ENCODE measurements at places on chromosomes 1 and 21. TPM values are rescaled to one million over a fixed set of nuclear protein-coding genes. Genes with fewer than 3 reads are reported as not detected.

GRCh38 chr1:67687198-67687545, 2.2 kb downstream of the GADD45A start:
- peak; percentile 12 for DNase-seq

Gene KIF21B
- 3.4 TPM for total RNA-seq

- DNase-seq, result peak; percentile 63
These were observed 48.4 kb upstream of the CD34 start for GRCh38 chr1:207959141-207959825.

GRCh38 chr1:111727056-111727455, 12.1 kb downstream of the INKA2 start:
- no peak for DNase-seq

Gene ERMAP
- total RNA-seq, result 27.4 TPM

DNA sequence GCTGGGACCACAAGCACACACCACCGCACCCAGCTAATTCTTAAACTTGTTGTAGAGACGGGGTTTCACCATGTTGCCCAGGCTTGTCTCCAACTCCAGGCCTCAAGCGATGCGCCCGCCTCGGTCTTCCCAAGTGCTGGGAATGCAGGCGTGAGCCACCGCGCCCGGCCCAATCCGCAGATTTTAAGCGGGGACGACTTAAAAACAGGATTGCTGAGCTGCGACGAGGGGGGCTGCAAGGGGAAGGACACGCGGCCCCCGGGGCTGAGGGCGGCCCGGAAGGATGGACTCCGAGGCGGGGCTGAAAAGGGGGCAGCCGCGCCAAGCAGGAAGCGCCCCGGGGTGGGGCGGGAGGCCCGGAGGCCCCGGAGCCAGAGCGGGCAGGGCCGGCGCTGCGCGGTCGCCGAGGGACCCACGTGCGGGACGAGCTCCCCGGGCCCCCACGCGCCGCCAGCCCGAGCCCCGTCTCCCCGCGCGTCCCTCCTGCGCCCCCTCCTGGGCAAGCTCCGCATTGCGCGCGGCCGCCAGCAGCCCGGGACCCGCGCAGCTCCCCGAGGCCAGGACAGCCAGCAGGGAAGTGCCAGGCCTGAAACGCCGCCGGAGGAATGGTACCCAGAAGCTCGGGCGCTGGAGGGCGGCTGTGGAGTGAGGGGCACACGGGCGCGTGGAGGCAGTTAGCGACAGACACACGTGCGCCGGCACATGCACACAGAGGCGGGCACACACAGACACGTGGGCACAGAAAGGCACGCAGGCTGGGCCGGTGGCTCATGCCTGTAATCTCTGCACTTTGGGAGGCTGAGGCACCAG, 5.5 kb upstream of the PRKCZ start:
- peak; percentile 66 for DNase-seq

DNA sequence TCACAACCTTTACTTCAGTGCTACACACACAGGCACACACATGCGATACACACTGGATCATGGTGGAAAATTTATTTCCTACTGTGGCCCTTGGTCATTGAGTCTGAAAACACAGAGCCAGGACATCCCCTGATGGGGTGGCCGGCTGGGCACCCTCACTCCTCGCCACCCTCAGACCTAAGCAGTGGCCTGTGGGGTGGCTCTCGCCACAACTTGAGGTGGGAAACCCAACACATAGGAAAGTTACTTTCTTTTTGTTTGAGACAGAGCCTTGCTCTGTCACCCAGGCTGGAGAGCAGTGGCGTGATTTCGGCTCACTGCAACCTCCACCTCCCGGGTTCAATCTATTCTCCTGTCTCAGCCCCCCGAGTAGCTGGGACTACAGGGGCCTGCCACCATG, 19.4 kb downstream of the CRYAA start:
- DNase-seq, result no peak

GRCh38 chr21:31647650-31648049, 11.8 kb upstream of the SOD1 start:
- DNase-seq, result no peak

Gene LRRIQ3
- 25.8 TPM for total RNA-seq
